Muscle of back (tissue), 13 donors: ENCODE measurements at places on chromosomes 3 and 15.

GRCh38 chr3:146160964-146161662 is at the start of gene PLOD2:
Gene PLOD2, minus strand, starts transcription at chr3:146161184. Its CDS starts 195 bp downstream, at chr3:146160989.
- DNase-seq = peak; percentile 84

DNA sequence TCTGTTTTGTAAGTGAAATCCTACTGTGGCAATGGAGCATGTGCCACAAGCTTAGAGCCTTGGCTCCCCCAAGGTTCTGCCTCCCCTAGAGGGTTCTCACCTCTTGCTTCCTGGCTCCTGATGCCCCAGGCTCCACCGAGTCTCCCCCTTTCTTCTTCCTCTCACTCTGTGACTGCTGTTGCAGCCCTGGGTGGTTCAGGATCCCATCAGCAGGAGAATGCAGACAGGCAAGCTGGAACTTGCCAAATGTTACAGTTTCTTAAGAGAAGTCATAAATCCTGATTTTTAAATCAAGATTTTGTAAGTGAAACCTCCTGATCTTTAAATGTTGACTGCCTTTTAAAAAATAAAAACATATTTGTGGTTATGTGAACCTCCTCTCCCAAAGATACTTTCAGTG is 133.9 kb downstream of the CCNL1 start:
- DNase-seq = no peak

DNA sequence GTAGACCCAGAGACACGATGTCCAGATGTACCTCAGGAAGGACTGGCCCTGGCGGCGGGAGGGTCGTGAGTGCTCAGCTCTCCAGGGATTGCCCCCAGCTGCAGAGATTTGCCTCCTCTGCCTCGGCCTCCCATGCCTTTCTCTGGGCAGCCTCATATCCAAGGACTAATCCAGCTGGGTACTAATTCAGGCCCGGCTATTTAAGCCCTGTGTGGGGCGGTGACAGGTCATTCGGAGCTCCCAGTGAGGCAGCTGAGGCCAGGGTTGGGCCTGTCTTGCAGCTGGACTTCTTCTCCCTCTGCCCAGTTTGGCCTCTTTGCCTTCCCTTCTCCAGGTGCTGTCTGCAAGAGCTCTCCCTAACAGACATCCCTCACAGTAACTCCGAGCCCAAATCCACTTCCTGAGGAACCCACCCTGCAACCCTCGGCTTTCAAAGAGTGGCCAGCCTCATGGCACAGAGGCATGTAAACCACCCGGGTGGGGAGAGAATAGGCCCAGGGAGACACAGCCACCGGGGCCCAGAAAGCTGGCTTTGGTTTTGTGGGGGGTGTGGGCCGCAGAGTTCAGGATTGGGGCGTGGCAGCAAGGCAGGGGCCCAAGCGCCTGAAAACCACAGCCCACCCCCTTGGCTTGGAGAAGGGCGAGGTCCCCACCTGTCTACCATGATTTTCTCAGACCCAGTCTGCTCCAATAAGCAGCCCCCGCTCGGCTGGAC is 85.8 kb downstream of the PPCDC start:
- no peak for DNase-seq

DNA sequence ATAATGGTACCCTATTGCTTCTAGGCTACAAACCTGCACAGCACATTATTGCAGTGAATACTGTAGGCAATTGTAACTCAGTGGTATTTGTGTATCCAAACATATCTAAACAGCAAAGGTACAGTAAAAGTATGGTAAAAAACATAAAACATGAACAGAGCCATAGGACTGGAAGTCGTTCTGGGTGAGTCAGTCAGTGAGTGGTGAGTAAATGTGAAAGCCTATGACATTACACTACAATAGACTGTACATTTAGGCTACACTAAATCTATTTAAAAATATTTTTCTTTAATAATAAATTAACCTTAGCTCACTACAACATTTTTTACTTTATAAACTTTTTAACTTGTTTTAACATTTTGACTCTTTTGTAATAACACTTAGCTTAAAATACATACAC is 21.3 kb downstream of the RAB6B start:
- no peak for DNase-seq

DNA sequence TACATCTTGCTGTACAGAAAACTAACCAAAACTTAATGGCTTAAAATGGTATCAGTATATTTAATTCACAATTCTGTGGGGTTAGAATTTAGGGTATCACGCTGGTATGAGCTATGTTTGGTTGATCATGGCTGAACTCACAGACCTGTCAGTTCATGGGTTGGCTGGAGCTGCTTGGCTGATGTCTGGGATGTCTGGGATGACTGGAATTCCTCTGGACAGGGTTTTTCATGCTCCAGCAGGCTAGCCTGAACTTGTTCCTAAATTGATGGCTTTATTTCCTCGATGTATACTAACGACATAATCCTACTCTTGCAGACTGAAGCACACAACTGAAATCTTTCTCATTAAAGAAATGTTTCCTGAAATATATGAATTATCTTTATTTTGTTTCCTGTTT is 338.9 kb upstream of the GBE1 start:
- DNase-seq = no peak
